Stimulated activated CD4-positive, alpha-beta T cell treated with anti-CD3 and anti-CD28 coated beads, Interleukin-1b, Interleukin-23, amount 100 ng/mL, for 1 hour (primary cell): ENCODE measurements at places on chromosomes 3 and 15.

GRCh38 chr3:161031134-161031533 is 74.0 kb downstream of the B3GALNT1 start:
- DNase-seq, result no peak

DNA sequence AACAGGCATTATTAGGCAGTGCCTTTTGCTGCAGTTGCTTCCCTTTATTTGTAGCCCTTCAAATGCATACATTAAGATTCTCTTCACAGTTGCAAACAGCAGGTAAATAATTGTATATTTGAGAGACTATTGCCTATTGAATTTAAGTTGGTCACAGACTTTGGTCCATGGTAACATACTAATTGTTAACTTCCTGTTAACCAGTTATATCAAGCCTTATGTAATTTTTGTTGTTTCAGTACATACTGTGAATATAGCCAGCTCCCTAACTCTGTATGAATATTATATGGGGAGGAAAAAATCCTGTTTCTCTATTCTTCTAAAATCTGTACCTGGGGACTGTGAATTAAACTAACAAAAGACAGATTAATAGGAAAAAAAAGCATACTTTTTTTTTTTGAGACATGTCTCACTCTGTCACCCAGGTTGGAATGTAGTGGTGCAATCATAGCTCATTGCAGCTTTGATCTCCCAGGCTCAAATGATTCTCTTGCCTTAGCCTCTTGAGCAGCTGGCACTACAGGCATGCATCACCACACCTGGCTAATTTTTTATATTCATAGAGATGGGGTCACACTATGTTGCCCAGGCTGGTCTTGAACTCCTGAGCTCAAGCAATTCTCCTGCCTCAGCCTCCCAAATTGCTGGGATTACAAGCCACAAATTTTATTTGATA is 53.2 kb downstream of the CHL1 start:
- no peak for DNase-seq

DNA sequence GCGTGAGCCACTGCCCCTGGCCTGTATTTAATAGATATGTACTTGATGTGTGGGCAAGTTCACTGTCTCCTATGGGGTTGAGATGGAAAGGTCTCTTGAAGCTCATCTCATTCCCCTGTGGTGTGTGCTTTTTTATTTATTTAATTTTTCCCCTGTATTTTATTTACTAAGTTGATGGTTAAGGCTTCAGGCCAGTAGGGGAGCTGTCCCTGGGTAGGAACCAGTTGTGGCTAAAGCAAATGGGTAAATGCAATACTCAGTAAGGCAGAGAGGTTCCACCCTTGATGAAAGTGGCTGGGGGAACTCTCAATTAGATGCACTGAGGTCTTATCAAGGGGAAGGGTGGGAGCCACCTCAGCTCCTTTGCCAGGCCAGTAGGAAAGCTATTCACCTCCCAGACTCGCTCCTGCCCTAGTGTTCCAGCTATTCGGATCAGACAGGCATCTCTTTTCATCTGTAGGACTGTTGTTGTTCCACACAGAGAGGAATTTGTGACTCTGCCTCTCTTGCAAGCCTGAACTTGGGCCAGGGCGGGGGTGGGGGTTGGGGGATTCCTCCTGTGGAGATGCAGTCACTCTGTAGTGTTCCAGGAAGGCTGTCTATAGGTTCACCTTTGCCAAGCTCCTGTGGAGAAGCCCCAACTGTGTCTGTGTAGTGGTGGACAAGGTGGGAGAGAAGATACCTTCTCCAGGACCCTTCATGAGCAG is 26.1 kb downstream of the PCCB start:
- DNase-seq, result no peak

DNA sequence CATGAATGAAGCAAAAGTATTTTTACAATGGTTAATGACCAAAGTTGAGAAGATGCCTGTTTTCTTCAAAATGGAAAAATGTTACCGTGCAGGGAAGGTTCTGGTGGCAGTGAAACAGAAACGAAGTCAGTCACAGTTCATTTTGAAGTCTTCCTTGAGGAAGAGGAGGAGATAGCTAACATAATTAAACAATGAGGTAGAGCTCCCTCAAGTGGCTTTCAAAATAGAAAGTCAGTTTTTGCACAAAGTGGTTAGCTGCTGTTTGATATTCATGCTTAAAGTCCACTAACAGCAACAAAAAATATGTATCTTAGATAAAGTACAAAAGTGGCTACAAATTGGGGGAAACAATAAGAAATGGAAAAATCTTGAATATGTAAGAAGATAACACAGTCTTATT is 87.3 kb downstream of the TFG start:
- no peak for DNase-seq

DNA sequence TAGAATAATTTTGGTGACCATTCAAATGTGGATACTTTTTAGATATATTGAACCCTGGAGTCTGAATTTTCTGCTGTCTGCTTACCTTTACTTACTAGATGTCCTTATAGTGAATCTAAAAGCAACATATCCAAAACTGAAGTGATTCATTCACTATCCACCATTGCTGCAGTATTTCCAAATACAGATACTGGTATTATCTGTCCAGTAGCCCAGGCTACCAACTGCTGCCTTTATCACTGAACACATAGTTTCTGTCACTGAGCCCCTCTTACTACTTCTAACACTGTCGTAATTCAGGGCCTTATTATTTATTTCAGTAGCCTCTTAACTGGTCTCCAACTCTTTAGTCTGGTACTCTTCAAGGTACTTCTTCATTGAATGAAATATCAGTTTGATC is 49.2 kb downstream of the SLMAP start:
- DNase-seq, result no peak

- DNase-seq, result no peak
These were observed 114.0 kb downstream of the RFTN1 start for GRCh38 chr3:16399473-16399872.

- DNase-seq, result no peak
These were observed 459.6 kb upstream of the DPH6 start for GRCh38 chr15:36005542-36005941.

DNA sequence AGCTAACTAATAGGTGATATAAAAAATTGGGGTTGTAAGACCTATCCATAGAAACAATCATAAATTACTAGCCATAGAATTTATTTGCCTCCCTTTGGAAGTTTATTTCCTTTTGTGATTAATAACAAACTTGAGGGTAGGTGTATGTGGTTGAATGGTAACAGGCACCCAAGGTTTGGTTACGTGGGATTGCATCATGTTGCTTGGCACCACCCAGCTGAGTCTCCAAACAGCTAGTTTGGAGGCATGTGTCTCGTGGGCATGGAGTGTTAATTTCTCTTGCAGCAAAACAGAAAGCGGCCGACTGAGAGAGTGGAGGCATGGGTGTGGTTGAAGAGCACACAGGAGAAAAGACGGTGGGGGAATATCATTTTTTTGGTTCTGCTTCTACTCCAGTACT is 441.4 kb downstream of the CNTN4 start:
- DNase-seq, result no peak

DNA sequence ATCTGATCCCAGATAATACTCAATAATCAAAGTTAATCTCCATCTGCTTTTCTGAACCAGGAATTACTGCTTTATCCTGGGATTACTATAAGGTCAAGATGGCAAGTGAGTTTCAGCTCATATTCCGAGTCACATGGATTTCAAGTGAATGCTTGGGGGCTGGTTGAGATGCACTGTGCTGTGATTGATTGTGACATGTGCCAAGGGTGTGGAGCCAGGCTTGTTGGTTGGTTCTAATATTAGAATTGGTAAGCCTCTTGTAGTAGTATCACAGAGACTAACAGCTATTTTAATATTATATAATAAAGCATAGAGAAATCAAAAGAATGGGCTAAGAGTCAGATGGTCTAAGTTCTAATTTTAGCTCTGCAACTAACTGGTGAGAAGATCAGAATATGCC is 74.2 kb upstream of the ICE2 start:
- DNase-seq, result no peak

DNA sequence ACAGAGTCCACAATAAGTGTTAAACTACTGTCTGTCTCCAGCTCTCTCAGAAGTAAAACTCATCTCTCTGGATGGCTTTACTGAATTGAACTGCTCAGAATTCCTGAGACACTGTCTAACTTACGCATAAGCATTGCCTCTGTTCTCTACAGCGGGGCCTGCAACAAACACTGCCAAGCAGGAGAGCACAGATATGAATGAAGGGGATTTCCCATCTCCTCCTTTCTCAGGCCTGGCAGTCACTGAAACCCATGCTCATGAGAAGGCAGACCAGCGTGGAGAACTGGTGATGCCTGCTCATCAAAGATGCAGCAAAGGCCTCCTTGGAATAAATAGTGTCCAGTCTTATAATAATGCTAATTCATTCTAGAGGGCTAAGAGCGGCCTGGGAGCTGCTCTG is 10.3 kb downstream of the RASGRP1 start:
- no peak for DNase-seq

DNA sequence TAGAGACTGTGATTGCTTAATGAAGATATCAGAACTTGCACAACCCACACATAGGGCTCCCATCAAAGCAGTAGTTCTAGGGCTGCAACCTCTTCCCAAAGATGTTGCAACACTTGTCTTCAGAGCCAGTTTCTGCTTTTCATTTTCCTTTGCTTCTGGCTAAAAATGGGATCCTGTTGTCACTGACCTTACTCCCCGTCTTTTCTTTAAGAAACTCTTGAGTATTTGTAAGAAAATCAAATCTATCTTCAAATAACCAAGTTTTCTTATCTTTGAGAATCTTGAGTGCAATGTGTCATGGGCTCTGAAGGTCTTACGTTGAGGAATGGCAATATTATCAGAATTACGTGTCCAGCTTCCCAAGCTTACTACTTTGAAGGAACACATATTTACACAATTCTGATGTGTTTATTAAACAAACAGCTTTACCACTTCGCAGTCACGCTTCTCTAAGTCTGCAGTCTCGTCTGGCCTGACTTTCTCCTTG is 24.1 kb downstream of the CACNA1D start:
- DNase-seq, result no peak

GRCh38 chr3:9902372-9903237 is at the start of gene IL17RE:
Gene IL17RE, plus strand, starts transcription at chr3:9902848. Its CDS starts 85 bp downstream, at chr3:9902933.
- DNase-seq, result no peak

- DNase-seq, result no peak
These were observed 186.1 kb downstream of the FMN1 start for GRCh38 chr15:33008284-33008995.

GRCh38 chr3:184391266-184391665 is 11.4 kb downstream of the CHRD start:
- DNase-seq, result no peak

DNA sequence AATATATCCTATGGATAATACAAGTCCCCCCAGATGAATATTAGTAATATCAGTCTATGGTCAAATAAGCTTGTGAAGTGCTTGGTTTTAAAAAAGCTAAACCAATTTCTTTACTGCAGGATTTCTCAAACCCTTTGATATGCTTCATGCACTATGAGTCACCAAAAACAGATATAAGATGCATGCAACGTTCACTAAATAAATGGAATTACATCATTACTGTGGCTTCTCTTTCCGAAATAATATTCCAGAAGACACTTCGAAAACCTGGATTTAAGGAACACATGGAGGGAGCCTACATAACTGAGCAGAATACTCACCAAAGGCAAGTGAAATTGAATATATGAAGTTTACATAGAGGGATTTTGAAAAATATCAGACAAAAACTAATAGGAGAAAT is 126.3 kb upstream of the ABI3BP start:
- DNase-seq, result no peak

GRCh38 chr15:74137537-74137894 is 7.1 kb downstream of the ISLR2 start:
- no peak for DNase-seq

- DNase-seq, result no peak
These were observed 48.5 kb downstream of the RGMA start for GRCh38 chr15:93040288-93041158.

- DNase-seq, result no peak
These were observed 174.0 kb upstream of the PRICKLE2 start for GRCh38 chr3:64399205-64399800.

DNA sequence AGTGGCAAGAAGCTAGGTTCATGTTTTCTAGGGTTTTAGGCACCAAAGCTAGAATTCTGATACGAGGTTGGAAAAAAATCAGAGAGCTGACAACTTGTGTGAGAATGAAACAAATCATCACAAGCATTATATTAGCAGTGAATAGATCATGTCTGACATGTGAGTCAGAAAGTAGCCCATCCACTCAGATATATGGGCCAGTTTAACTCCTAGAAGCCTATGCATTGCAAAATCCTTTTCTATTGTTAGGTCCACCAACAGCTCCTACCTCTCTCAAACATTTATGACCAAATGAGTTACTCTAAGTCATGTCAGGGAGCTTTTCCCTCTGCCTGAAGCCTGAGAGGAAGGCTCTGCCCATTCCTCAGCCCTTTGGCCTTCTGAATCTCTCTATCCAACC is 44.0 kb downstream of the KBTBD12 start:
- no peak for DNase-seq
